ENCODE measurements at places on chromosomes 12 and 14.

DNA sequence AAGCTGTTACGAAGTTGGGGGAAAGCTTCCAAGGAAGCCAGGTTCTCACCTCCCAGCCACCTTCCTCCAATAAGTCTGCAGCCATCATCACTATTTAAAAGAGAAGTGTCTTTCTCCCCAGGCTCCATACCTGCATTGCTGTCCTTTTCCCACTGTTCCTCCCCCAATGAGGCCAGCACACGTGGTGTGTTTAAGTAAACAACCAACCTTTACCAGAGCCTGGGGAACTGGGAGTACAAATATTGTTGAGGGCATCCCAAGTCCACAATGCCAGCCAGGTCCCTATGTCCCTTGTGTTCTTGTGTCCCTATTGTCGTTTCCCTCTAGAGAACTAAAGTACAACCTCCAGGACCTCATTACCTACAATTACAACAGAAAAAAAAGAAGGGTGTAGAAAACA, 49.2 kb upstream of the PNMA1 start:
- DNase-seq = no peak

- no peak for DNase-seq
Measured at GRCh38 chr12:109240365-109240764, 68.7 kb downstream of the FOXN4 start.

DNA sequence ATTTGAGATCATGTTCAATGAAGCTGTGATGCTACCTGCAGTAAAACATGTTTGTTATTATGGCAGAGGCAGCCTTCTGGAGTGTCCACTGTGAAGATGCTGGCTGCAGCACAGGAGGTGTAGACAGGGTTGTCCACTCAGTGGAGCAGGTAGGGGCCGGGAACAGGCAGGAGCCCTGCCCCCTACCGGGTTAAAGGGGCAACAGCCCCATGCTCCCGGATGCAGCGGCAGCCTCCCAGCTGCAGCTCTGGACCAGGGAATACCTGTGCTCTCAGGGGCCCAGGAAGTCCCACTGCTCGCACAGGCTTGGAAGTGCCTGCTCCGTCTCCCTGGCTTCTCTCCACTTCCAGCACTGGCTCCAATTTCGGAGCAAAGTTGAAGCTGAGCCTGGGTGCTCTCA, 401.6 kb downstream of the FOXG1 start:
- no peak for DNase-seq

DNA sequence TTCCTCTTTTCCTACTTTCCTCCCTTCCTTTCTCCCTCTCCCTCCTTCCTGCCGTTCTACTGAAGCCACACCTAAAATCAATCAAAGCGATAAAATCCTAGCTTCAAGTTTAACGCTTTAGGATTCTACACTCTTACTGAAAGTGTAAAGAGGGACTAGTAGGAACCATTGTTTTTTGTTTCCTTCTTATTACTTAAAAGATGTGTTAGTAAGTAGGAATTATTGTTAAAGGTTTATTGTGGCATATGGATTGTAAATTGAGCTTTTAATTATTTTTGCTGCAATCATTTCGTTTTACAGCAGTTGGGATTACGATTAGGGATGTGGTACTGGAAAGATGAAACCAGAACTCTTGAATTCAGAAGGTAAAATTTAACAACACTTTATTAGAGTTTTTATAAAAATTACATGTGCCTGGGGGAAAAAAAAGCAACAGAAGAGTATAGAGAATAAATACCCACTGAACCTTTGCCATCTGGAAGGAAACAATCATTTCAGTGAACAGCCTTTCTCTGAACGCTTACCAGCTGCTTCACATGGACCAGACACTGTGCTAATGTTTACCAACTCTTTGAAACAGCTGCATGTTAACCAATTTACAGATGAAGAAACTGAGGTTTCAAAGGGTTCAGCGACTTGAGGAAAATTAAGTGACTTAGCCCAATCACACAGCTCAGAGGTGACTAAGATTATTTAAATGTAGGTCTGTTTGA, 1.0 kb downstream of the PPP1R36 start:
- no peak for DNase-seq

DNA sequence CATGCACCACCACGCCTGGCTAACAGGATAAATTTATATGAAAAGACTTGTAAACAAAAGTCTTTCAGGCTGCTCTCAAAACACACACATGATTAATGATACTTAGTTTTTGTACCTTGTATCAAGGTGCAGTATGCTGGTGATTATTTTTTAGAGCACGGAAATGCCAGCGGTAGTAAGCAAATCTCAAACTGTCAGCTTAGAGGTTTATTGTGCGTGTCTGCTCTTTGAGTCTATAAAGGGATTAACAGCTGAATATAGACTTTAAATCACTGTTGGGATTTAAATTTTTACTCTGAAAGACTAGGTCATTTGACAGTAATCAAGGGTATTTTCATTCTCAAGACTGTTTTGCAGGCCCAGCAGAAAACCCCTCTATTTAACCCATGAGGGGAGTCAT, 50.5 kb downstream of the PLEKHA5 start:
- no peak for DNase-seq

DNA sequence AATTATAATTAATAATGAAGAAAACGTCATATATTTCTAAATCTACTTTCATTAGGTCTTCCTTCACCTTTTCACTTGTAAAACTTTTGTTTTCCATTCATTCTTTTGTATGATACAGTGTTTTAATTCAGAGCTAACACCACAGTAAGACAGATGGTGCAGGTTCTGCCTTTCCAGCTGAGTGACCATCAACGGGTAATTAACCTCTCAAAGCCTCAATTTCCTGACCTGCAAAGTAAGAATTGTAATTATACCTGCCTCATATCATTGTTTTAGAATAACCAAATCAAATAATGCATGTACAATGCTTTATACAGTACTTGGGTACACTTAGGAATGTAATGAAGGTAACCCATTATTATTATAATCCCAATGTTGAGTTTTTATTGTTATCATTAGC, 157.6 kb downstream of the FOXA1 start:
- no peak for DNase-seq

DNA sequence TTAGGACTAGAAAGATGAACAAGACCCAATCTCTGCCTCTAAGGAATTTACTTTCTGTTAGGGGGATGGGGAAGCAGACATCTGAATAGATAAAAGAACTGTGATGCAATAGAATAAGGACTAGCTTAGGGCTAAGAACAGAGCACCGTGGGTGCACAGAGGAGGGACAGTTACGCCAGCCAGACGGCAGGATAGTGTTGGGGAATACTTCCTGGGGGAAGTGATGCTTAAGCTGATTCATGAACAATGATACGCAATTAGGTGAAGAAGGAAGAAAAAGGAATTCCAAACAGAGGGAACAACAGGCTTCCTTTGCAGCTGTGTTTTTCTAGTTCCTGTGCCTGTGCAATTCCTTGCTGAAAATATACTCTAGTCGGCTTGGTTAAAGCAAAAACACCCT, 501.1 kb downstream of the APAF1 start:
- DNase-seq = peak; percentile 5

- DNase-seq = no peak
Measured at GRCh38 chr12:41486718-41487117, 298.6 kb downstream of the PDZRN4 start.

DNA sequence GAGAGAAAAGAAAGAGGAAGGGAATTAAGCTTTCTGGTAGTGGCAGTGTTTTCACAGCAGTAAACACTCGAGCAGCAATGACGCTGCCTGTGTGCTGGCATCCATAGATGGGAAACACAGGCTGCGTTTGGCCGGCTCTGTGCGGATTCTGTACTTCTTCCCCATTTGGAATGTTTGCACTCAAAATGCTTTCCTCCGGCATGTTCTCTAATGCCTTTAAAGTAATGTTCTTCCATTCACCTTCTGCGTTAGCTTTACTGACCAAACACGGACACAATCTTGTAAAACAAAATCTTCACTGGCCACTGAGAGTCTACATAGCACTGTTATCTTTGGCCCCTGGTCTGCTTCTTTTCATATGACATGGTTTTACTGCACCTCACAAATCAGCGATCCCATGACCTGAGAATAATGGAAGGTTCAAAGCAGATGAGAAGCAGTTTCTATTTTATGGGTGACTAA, 31.4 kb downstream of the DCP1B start:
- DNase-seq = no peak

DNA sequence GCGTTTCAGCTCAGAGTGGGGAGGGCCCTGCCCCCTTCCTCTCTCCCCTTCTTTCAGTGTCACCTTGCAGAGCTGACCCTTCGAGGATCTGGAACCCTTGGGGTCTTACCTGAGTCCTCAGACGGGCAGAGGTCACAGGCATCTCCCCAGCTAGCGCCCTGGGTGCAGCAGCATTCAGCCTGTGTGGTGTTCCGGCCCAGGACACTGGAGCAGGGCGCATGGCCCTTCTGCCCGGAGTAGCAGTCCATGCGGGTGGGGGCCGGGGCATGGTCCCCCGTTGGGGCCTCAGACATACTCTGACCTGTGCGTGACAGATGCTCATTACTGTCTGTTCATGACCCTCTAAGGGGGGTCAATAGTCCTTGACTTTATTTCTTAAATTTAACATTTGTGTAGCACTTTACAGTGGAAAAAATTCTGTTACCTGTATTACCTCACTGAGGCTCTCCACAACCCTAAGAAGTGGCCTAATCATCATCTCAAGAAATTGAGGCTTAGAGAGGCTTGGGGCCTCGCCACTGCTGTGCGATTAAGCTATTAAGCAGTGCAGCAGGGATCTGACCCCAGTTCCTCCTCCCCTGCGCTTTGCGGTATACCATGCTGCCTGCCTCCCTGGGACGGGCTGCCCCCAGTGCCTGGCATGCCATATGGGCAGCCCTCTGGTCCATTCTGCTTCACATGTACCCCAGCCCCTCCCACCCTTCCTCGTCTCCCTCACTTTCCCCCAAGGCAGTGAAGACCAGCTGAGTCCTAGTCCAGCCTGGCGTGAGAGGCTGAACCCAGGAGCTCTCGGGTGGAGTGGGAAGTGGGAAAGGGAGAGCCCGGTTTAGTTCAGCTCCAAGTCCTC, 11.5 kb downstream of the ISCA2 start:
- no peak for DNase-seq

DNA sequence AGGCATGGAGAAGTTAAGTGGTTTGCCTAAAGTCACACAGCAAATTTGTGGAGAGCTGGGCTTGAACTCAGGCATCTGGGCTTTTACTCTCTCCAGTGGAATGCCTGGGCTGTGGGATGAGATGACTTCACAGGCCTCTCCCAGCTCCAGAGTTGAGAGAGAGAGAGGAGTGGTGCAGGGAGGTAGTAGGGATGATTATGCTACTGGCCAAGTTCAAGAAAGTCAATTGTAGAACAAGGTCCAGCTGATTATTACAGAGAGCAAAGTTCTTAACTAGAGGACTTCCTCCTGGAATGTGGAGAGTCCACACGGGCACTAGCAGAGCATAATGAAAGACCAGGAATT, 769 bp upstream of the EMP1 start:
- DNase-seq = no peak

DNA sequence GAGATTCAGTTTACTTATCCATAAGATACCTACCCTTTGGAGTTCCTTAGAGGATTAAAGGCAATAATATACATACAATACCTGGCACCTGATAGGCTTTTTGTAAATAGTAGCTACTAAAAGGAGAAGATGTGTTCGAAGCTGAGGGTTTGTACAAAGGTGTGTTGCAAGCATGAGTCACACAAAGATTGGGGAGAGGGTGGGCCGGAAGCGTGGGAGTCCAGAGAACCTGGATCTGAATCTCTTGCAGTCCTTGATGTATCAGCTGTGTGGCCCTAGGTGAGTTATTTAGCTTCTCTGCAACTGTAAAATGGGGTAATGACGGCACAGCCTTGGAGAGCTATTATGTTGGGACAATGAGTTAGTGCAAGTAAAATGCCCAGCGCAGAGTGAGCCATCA, 61.6 kb upstream of the PSMC1 start:
- no peak for DNase-seq

- DNase-seq = no peak
Measured at GRCh38 chr14:23787436-23787835, 151.3 kb downstream of the DHRS2 start.

DNA sequence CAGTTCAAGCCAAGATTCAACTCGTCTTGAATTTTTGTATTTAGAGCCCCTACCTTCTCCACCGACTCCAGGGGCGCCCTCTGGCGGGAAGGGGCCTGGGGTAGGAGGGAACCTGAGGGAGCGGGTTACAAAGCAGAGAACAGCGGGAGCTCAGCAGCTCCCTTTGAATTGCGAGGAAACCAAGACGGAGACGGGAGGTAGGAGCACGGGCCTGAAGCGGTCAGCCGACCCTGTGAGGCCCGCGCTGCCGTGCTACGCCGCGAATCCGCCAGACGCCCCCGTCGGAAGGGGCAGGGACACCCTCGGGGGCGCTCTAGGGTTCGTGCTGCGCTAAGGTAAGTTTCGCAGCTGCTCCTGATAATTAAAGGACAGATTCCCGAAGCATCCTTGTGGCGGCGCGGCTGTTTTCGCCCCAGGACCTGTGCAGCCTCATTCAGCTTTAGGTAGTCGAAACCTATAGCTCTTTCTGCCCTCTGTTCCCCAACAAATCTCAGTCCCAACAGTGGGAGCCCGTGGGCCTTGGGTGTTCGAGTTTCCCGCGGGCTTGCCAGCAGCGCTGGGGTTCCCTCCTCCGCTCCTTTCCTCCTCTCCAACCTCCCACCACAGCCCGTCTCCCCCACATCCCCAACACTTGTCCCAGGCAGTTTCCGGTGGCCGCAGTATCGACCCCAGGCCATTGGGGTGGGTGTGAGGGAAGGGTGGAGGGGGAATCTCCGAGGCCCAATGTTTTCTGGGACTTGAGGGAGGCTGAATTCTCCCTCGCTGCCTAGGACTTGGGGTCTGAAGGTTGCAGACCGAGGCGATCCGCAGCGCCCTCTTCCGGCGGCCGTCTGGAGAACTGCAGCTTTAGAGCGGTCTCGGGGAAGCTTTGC, 5.1 kb upstream of the NKX2-1 start:
- no peak for DNase-seq

- DNase-seq = peak; percentile 62
Measured at GRCh38 chr12:40446385-40446784, 221.6 kb downstream of the LRRK2 start.

- peak; percentile 24 for DNase-seq
Measured at GRCh38 chr12:121514184-121514742, 66.6 kb downstream of the KDM2B start.

- DNase-seq = no peak
Measured at GRCh38 chr12:121532503-121533393, 48.1 kb downstream of the KDM2B start.

- DNase-seq = no peak
Measured at GRCh38 chr12:101044512-101045059, 165.5 kb downstream of the SLC5A8 start.

- DNase-seq = no peak
Measured at GRCh38 chr12:125568306-125568705, 503.1 kb downstream of the AACS start.

DNA sequence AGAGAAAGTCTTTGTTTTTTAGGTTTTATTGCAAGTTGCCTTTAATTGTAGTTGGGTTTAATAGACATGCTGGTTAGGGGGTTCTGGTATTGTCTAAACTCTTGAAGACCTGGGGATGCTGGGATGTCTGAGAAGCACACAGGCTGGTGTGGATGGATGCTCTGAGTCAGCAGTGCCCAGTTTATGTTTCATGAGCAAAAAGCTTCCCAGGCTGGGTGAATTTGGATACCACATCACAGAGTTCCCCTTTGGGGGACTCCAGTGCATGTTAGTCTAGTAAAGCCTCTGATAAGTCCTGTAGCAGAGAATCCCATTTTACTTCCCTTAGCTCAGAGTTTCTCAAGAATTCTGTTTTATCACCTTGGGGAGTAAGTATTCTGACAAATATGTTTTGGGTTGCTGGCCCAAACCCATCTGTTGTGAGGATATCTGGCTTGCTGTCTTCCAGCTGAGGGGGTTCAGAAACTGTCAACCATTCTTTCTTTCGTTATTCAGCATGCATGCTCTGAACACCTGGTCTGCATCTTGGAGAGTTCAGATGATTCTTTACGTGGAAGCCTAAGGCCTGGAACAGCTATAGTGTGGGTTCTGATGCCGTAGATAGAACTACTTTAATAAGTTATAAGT, 509.1 kb downstream of the VRK1 start:
- no peak for DNase-seq

All from OCI-M1 (cell line).